ENCODE measurements at places on chromosomes 1 and 21.

GRCh38 chr1:225427235-225428067, at the start of gene LBR:
Gene LBR (minus strand): TSS chr1:225428038. CDS start chr1:225424075, 3,963 bp downstream.
- DNase-seq: no peak

DNA sequence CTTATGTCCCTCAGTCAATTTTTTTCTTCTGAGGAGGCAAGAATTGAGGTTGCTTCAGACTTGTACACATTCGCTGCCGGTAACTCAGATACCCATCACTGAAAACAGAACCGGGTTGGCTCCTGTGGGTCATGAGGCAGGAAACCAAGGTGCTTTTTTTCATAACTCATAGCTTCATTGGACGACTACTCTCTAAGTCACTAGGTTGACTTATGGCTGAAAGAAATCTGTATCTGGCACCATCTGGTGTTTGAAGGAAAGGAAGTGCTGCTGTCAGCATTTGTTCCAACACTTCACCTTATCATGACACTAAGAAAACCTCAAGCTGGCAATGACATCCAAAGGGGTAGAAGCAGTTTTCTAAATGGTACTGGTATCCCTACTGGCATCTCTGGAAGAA, 82.3 kb downstream of the TBX19 start:
- DNase-seq: no peak

DNA sequence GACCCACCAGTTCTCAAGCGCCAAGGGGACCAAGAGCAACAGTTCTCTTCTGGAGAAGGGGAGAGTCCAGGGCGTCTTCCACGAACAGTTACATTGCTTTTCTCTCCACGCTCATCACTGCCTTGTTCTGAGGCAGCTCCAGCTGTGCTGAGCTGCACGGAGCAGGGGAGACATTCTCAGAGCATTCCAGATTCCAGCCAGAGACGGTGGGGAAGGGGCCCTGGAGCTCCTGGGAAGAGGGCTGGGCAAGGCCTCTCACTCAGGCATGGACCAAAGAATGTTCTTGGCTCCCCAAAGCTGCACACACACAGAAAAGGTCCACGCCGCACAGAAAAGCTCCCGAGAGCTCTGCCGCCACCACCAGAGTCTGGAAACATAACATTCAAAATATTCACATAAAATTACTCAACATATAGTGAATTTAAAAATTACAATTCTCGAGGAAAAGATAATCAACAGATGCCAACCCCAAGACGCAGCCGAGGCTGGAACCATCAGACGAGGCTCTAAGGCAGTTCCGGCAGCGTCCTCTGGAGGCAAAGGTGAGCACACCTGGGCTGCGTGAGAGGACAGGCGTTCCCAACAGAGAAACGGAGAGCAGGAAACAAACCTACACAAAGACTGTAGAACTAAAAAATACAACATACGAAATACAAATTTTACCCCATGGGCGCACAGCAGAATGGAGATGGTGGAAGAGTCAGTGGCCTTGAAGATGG, 40.5 kb downstream of the UBE2G2 start:
- no peak for DNase-seq

DNA sequence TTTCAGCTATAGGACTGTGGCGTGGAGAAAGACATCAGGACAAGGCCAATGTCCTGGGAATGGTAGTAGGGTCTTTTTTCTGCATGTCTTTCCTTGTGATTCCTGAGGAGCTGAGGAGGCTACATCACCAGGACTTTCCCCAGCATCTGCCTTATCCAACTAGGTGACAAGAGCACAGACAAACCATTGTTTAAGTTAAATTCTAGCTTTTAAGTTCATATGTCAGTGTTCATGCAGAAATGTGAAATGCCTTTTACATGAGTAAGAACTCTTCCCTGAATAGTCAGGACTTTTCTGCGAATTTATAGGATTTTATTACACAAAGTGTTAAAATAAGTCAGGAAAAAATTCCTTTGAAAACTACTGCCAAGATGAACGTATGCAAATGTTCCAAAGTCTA, 154.2 kb downstream of the PTGER3 start:
- DNase-seq: no peak

- DNase-seq: no peak
Measured at GRCh38 chr1:226545836-226546596, 2.5 kb upstream of the STUM start.

- DNase-seq: peak; percentile 51
Measured at GRCh38 chr1:202861420-202862132, 27.4 kb downstream of the RABIF start.

DNA sequence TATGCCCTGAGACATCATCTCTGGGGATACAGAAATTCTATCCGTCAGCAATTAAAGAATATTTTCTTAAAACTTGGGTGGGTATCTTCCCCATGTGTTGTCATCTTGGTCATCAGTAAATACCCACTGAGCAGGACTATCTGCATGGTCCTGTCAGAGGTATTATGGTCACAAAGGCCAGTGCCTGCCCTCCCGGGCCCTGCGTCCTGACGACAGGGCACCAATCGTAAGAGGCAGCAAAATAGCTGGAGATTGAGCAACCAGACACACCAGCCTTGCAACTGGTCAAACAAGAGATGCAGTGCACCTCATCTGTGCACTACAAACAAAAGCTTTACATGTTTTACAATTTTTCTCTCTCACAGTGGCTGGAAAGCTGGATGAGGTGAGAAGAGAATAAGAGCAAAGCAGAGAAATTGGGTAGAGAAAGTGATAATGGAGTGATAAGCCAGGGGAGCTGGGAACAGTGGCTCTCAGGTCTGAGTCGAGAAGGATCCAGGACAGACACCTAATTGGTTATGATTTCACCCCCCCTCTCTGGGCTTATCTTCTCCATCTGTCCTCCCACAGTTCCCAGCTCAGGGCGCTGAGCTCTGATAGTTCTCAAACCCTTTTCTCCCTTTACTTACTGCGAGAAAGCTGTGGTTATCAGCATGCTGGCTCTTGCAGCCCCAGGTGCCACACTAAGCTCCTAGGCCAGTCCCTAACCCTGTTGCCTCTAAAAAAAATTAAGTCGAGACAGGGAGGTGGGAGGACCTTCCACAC, 8.8 kb upstream of the SRP9 start:
- no peak for DNase-seq

DNA sequence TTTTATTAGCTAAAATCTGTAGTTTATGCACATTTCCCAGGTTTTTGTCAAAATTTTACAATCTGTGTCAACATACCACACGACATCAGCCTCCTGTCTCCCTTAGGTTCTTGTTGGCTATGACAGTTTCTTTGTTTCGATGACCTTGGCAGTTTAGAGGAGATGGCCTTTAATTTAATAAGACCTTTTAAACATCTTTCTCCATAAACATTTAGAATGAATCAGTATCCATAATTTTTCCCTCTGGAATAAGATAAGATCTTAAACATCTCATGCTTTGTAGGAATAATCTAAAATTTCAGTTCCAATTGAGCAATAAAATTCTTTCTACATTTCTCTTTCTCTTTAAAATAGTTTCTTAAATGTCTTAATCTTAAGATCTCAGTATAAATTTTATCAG, 28.7 kb upstream of the DYRK1A start:
- no peak for DNase-seq

DNA sequence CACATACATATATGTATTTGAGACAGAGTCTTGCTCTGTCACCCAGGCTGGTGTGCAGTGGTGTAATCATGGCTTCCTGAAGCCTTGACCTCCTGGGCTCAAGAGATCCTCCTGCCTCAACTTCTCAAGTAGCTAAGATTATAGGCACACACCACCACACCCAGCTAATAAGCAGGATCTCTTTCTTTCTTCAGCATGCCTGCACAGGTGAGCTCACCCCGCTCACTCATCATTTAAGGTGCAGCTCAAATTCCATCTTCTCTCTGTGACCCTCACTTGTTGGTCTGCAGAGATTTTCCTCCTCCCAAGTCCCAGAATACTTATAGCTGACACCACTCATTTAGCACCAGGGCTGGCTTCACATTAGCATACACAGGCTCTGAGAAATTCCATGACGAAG, 209.1 kb upstream of the MAP1LC3C start:
- no peak for DNase-seq

DNA sequence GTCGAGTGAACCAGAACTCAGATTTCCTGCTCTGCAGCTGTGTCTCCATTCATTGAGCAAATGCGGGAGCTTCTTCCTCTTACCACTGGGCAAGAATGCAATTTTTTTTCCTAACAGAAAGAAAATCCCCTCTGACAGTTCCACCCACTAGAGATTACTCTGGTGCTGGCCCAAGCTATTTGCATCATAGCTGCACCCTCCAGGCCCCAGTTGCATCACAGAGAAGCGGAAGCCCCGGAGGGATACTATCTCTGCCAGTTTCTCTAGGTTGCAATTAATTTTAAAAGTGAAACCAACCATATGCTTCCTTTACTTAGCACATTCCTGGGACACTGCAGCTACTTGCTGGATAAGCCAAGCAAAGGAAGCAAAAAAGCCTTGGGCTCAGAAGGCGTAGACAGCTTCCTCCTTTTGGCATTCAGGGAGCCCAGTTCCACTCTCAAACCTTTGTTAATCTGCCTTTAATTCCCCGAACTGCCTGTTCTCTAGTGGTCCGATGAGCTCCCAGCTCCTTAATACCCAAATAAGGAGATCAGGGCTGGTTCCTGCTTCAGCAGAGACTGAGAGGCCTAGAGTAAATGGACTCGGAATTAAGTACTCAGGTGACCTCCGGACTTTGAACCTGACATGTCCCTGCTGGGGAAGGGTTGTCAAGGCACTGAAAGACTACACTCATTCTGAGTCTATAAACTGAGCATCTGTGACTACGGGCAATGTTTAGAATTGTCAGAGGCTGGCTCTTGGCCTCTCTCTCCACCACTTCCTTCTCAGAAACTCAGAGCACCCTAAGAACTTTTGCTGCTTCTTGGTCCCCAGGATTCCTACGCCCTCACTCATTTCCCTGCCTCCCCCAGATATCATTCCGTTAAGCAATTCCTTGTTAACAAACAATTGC, 72.5 kb upstream of the TNFSF18 start:
- DNase-seq: no peak
